NCI-H146 (cell line): ENCODE measurements at places on chromosomes 4 and X.

DNA sequence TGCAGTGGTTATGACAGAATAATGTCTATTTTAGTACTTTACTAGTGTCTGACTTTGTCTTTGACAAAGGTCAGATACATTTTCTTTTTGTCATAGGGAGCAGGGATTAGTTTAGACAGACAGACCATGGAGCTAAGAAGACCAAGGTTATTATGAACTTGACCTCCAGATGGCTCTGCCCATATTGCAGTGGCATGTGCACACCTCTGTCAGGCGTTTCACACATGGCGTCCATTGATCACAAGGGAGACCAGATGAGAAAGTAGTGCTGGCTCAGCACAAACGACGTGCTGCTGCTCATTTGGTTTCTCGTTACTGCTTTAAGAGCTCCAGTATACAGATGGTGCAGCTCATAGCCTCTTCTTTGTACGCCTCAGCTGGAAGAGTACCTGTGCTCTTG lies 56.3 kb upstream of the HPSE start:
- DNase-seq: no peak

- peak; percentile 51 for DNase-seq
Measured at GRCh38 chr4:76758290-76758882, 139.6 kb downstream of the SOWAHB start.

- DNase-seq: peak; percentile 55
Measured at GRCh38 chr4:53618321-53618720, 27.0 kb upstream of the LNX1 start.

DNA sequence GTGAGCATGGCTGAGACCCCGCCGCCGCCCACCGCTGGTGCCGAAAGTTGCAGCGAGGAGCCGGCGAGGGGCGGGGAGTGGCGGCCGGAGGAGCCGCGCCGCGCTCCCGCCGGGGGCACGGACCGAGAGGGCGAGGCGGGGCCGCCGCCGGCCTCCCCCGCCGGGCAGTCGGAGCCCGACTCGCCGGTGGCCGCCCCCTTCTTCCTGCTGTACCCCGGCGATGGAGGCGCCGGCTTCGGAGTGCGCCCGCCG lies 16.5 kb downstream of the UTP3 start:
- no peak for DNase-seq

- no peak for DNase-seq
Measured at GRCh38 chrX:53309837-53310236, 28.5 kb upstream of the IQSEC2 start.

GRCh38 chrX:144006811-144007210 lies 122.9 kb downstream of the UBE2NL start:
- no peak for DNase-seq

DNA sequence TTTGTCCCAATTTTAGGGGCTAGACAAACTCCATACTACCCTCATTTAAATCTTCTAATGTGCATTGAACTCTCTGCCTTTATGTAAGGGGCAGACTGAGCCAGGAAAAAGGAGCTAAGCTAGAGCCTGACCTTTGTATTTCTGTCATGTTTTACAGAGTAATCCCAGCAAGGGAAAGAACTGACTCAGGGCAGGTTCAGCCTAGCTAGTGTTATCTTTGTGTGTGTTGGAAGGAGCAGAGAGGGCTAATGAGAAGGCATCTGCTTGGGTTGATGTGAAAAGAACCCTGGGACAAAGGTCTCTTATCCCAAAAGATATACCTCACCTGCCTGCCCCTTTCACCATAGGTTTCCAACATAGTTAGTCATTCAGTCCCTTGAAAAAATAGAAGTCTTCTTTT lies 31.7 kb downstream of the IGSF1 start:
- DNase-seq: no peak

- DNase-seq: no peak
Measured at GRCh38 chrX:6291444-6291843, 62.8 kb upstream of the NLGN4X start.

GRCh38 chr4:4408576-4409335 lies 21.9 kb downstream of the NSG1 start:
- DNase-seq: no peak

DNA sequence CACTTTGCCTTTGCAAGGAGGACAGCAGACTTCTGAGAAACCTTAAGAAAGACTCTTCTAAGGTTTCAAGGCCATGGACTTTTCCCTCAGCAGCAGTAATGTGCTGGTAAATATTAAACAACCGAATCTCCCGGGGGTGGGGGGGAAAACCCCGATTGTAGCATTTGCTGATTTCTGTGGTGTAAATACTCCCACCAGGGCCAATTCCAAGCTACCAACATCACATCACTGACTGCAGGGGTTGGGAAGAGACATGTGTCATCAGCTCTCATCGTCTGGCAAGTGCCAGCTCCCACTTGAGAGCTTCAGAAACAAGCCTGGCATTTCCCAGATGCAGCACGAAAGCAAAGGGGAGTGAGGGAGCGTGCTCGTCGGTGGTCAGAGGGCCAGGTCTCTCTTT lies 101.2 kb downstream of the BCOR start:
- DNase-seq: no peak

GRCh38 chr4:155603360-155603891 lies 63.2 kb upstream of the GUCY1A1 start:
- no peak for DNase-seq

GRCh38 chrX:100915562-100915961 lies 13.2 kb downstream of the XKRX start:
- no peak for DNase-seq

GRCh38 chr4:85823295-85823694 lies 348.3 kb downstream of the ARHGAP24 start:
- DNase-seq: no peak

DNA sequence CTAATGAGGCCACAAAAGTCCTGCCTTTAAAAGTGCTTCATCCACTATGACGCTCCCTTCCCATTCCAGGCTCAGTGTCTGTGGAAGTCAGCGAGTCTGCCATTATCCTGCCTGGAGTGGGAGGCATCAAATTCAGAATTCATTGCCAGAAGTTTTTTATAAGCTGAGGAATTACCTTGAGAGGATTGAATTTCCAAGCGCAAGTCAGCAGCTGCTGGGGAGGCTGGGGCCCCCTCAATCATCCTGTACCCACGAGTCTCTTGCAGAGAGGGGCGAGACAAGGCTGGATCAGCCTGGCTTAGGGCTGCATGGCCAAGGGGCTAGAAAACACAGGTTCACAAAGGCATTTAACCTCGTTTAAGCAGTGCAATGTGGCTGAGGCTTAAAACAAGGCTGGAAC lies 170.5 kb upstream of the NOCT start:
- no peak for DNase-seq

- DNase-seq: peak; percentile 8
Measured at GRCh38 chrX:139204898-139205667, 325.5 kb upstream of the F9 start.

- DNase-seq: peak; percentile 83
Measured at GRCh38 chr4:10007793-10008608, 13.3 kb downstream of the SLC2A9 start.

DNA sequence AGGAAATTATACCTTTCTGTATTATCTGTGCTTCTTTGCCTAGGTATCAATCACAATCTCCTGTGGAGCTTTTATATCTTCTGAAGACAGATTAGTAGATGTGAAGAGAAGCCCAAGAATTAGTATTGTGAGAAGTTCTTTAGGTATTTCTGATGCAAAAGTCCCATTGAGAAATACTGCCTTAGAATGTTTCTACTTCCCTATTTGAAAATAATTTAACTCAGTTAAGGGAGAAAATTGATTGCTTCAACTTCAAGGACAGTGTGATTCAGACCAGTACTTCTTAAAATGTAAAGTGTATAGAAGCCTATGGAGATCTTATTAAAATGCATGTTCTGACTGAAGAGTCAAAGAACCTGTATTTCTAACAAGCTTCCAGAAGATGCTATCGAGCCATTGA lies 9.0 kb downstream of the EIF1AX start:
- DNase-seq: no peak

GRCh38 chrX:107348051-107348450 lies 101.4 kb upstream of the FRMPD3 start:
- DNase-seq: no peak

- DNase-seq: no peak
Measured at GRCh38 chr4:27149541-27150212, 289.0 kb downstream of the STIM2 start.

DNA sequence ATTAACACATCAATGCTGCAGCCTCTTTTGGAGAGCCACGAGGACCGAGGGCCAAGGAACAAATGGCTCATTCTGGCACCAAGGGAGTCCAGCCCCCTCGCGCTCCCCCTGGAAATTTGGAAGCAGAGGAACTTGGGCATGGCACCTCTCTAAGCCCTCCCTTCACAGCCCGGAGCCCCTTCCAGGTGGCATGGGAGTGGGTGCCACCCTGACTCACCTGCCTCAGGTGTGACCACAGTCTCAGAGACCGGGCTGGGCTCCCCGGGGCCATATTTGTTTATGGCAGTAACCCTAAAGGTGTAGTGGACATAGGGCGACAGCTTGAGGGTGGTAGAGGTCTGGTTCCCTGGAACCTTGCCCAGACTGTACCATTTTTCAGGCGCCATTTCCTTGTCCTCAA lies 18.8 kb downstream of the L1CAM start:
- DNase-seq: no peak

- DNase-seq: no peak
Measured at GRCh38 chr4:122921300-122921699, 1.1 kb downstream of the NUDT6 start.

GRCh38 chr4:89358935-89359638 lies 51.5 kb upstream of the GPRIN3 start:
- DNase-seq: no peak

- no peak for DNase-seq
Measured at GRCh38 chrX:68754406-68754805, 74.4 kb upstream of the EFNB1 start.

DNA sequence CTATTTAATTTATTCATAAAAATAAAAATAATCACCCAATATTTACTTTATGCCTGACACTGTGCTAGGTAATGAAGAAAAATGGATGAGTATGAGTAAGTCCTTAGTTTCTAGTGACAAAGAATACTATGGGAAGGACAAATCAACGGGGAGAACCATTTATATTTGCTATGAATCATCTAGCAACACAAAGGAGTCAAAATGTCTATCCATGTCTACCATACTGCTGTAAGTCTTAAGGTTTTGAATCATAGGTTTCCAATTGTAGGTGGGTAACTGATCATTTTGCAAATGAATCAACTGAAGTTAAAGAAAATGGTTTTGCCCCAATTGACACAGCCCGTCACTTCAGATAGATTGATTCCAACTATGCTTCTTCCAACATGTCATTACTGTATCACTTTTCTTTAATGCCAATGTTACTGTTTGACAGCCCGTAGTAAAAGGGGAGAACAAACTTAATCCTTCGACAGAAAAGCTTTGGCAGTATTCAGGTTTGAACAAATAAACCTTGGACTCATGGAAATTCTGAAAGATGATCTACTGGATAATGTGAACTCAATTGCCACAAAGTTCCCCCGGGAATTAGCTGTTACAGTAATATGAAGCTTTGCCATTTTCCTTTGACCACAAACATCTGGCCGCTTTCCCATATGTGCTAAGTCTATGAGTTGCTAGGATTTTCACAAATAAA lies 3.2 kb downstream of the TDO2 start:
- DNase-seq: no peak

DNA sequence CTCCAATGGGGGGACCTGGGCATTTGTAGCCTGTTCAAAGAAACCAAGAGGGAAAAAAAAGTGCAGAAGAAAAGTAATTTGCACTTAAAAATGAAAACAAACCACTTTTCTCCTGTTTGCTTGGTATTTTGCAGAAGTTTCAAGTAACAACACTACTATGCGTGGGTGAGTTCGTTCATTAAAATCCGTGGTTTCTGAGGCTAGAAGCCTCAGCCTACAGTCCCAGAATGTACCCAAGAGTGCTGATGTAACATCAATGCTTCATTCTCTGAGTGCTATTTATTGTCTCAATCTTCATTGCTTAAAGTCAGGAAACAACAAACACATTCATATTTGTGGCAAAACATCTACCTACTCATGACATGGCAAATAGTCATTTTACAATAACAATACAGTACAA lies 29.2 kb downstream of the LGI2 start:
- no peak for DNase-seq
